ENCODE measurements at places on chromosomes 12 and 14. TPM values are rescaled to one million over a fixed set of nuclear protein-coding genes. Genes with fewer than 3 reads are reported as not detected.

GRCh38 chr14:103280278-103280928 lies 53.6 kb upstream of the EIF5 start:
- DNase-seq = peak; percentile 31

DNA sequence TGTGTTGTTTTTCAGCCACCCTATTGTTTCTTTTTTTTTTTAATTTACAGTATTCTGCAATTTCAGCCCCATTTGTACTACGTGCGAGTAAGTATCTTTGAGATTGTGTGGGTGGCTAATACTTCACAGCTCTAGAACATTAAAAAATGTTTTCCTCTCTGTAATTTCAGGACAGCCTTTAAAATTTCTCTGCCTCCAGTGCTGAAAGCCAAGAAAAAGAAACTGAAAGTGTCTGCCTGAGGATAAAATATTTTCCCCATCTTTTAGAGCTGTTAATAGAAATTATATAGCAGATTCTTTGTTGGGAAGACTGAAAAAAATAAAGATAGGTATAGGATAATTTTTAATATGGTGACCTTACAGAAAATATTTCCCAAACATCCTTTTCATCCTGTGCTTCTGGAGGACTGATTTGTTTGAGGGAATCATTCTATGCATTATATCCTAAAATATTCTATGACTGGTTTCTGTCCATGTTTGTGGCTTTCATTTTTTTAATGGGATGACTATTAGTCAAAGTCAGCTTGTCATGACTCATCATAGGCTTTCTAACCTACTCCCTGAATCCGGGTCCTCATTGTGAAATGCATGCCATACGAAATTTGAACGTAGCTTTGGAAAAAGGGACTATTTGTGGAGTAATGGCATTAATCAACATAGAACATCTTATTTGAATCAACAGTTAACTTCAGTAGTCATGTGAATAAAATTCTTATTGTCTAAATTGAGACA lies 10.8 kb upstream of the TCTN2 start:
- DNase-seq = peak; percentile 85

- no peak for DNase-seq
These were observed 109.3 kb downstream of the VRK1 start for GRCh38 chr14:96906434-96906833.

DNA sequence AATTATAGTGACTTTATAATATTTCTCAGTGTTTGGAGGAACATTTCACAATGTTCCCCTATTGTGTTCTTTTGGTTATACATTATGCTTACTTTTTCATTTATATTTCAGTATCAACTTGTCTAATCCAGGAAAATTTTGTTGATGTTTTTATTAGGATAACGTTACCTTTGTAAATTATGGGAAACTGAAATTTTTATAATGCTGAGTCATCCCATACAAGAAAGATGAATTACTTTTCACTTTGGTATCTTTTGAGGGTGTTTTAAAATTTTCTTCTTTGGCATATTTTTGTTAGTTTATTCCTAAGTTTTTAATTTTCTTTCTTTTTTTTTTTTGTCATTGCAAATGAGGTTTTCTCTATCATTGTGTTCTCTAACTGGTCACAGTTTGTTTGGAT lies 542.7 kb downstream of the SLC16A7 start:
- no peak for DNase-seq

GRCh38 chr12:85029456-85029855 lies 6.6 kb downstream of the TSPAN19 start:
- DNase-seq = peak; percentile 61

DNA sequence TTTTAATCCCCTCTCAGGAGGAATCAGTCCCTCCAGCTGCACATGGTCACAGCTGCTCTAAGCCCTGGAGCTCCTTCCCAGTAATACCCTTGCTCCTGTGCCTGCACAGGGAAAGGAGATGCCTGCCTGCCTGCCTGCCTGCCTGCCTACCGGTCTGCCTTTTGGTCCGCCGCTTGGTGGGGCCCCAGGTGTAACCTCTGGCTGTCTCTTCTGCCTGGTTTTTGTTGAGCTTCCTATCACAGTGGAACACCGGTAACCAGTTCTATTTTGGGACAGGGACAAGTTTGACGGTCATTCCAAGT lies 99.8 kb downstream of the DAD1 start:
- DNase-seq = no peak

DNA sequence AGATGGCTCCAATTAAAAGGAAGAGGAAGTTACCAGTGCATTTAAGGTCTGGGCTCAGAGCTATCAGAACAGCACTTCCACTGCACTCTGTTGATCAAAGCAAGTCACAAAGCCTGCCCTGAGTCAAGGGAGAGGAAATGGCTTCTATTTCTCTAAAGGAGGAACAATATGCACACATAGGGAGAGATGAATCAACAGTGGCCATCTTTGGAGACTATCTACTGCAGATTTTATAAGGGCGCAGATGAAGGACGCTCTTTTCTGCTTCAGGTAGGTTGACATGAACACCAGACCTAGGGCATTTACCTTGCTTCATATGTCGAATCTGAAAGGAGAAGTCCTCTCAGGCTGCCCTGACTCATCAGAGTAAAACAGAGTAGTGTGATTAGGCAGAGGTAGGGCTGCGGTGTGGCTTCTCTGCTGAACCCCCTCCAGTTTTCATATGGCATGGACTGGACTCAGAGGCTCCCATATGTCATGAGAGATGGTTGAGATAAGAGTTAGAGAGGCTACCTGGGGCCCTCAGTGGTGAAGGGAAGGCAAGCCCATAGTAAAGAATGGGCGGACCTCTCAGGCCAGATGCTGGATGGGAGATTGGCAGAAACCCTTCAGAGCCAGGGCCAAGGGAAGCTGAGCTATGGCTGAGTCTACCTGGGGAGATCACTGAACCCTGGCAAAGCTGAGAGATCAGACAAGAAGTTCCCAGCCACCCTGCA lies 84.4 kb downstream of the ARF6 start:
- no peak for DNase-seq

- no peak for DNase-seq
These were observed 11.0 kb downstream of the IL31 start for GRCh38 chr12:122162976-122163375.

DNA sequence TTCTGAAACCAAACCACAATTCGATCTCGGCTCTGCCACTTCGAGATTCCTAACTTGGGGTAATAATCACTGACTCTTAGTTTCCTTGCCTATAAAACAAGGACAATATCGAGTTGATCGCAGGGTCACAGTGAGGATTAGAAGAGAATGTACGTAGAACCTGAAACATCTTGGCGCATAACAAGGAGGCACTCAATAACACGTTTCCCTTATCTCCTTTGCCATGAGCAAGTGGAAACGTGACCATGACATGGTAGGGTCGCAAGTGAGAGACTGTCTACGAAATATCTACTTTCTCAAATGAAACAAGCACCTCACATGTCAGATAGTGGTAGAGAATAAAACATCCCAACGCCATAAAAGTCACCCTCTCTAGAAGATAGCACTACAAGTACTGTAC lies 2.3 kb downstream of the DICER1 start:
- DNase-seq = no peak

DNA sequence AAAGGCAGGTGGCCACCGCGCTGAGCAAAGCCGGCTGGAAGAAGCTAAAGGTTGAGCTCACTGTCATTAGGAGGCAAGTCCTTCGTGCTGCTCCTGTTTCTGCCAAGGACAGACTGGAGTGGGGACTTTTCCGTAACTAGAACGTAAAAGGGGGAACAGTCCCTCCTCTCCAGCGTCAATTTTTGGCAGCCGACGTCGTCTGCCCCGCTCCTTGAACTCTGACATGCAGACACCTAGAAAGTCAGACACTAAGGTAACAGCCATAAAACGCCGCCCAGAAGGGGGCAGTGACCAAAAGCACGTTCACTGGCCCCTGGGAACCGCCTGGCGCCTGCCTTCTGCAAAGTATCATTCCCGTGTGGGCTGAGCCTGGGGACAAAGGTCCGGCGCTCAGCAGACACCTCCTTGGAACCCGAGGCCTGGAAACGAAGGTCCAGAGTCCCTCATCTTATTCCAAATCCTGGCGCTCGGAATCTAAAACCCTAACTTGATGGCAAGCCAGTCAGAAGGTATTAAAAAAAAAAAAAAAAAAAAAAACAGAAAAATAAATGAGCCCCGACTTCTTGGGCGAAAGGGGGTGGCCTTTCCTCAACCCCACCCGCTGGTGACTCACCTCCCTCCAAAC lies 1.1 kb upstream of the LRP1 start:
- DNase-seq = no peak

GRCh38 chr14:51879170-51879569 lies 18.8 kb downstream of the GNG2 start:
- no peak for DNase-seq

- DNase-seq = no peak
These were observed 220 bp upstream of the KRT83 start for GRCh38 chr12:52321418-52321817.

DNA sequence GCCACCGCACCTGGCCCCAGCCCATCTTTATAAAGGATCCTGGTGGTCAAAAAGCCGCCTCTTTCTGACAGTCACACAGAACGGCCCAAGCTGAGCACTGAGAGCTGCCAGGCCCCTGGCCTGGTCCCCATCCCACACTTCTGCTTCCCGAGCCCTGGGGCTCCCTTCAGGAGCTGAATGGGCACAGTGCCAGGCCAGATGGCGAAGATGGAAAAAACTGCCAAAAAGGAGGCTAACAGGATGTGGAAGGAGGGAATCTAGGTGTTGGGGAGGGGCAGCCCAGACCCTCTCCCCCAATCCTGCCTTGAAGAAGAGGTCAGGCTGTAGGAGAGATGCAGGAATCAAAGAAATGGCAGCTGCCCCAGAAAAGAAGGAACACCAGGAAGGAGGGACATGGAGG lies 5.0 kb downstream of the LPAR5 start:
- DNase-seq = no peak

DNA sequence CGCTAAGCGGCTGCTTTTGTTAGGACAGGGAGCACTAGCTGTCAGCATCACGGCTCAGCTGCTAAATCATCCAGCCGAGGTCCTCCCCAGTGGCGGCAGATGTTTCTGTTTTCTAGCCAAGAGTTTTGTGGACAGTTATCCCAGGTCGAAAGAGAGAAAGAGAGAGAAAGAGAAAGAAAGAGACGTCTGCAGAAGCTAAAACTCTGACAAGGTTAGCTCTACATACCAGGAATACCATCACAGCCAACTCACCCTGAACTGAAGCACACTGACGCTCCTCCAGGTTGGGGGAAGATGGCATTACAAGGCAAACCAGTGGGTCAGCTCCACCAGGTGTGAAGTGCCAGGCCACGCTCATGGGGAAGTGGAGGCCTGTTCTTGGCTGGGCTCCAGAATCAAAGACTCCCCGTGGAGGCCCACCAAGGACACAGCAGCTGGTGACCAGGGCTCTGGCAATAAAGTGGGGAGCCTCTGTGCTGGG lies 64.9 kb upstream of the DICER1 start:
- DNase-seq = no peak

DNA sequence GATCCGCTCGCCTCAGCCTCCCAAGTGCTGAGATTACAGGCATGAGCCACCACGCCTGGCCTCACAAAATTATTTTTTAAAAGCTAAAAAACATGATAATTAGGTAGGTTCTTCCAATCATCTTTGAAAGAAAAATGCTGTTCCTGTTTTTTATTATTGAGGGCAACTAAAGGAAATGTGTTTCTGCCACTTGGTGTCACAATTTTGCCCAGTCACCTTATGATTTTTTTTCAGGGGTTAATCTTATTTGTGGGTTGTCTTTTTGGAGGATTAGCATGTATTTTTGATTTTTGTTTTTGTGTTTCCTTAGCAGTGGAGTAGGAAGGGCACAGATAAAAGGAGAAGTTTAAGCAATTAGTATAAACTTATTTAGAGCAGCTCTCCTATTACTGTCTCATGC lies 79.8 kb downstream of the PRORP start:
- no peak for DNase-seq

- DNase-seq = peak; percentile 35
These were observed 37.8 kb downstream of the SLCO1A2 start for GRCh38 chr12:21296751-21297406.

DNA sequence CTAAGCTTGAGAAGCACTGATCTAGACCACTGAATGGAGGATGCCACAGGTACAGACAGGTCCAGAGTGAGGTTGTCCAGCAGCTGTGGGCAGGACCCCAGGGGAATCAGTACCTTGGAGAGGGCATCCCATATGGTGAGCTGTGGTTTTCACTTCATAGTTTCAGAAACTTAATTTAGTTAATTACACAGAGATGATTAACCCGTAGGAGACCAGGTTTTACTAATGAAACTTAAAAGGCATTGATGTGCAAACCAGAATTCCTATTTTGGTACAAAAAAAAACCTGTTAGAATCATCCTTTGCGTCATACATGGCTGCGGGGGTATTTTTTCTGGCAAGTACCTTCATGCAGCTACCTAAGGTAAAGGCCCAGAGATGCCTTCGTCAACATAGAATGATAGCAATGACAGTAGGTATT lies 159.3 kb downstream of the DACT1 start:
- DNase-seq = no peak

- DNase-seq = no peak
These were observed 415.7 kb upstream of the ATP2B1 start for GRCh38 chr12:90124289-90124688.

DNA sequence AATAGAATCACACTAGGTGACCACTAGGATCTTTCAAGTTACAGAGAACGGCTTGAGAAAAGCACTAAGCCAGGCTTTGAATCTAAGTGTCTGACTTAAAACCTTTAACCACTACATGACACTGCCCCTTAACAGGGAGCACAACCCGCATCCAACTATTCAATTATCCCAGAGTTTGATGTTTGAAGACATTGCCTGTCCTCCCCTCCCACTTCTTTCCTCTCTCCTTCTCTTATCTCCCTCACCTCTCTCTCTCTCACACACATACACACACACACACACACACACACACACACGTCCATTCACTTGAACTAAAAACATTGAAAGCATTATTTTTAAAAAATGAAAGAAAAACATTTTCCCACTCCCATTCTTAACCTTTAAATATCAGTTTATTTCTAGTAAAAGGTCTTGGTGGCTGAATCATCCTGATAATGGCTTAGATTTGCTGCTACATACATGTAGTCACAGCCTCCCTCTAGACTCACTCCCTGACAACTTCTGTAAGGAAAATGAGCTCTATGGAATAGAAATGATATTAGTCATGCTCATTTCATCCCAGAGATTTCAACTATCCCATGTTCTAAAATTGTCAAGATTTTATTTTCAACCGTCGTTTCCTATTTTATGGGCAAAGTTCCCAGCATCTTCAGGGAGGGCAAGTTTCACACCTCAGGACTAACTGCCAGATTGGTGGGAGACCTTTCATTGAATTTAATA lies 53.5 kb upstream of the RAP1B start:
- DNase-seq = peak; percentile 91

GRCh38 chr12:9347328-9348127 lies 139.3 kb upstream of the PZP start:
- peak; percentile 55 for DNase-seq

The PRB2 gene
- not detected for total RNA-seq

The FBXO21 gene
- total RNA-seq = 44.8 TPM

The FITM1 gene
- total RNA-seq = not detected

The SMIM10L1 gene
- 8.3 TPM for total RNA-seq

The ITGB7 gene
- 0.54 TPM for total RNA-seq

The SPX gene
- total RNA-seq = 0.54 TPM

The HOXC13 gene
- not detected for total RNA-seq

The TAS2R10 gene
- not detected for total RNA-seq

The PAX9 gene
- not detected for total RNA-seq

The RFX4 gene
- not detected for total RNA-seq
